ENCODE measurements at places on chromosomes 12 and 14.

GRCh38 chr12:64997858-64998257 is 123.2 kb downstream of the WIF1 start:
- DNase-seq, result no peak

- no peak for DNase-seq
These were observed 1.1 kb downstream of the NCAPD2 start for GRCh38 chr12:6494968-6495367.

GRCh38 chr12:211142-211465 is 2.9 kb downstream of the SLC6A12 start:
- DNase-seq, result no peak

DNA sequence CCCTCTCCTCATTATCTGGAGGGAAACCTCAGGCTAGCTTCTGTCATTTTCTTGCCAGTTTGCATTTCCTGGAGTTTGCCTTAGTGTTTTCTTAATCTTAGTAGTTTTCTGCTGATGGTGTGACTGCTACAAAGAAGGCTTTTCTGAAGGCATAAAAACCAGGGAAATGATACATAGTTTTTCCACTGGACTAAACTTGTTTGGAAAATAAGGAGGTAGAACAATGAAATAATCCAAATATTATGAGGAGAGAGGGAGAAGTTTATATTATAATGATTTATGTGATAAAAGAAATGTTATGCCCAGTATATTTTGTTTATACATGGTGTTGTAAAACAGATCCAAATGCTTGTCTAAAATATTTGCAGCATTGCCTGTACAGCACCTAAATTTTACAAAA is 22.2 kb downstream of the DAAM1 start:
- no peak for DNase-seq

DNA sequence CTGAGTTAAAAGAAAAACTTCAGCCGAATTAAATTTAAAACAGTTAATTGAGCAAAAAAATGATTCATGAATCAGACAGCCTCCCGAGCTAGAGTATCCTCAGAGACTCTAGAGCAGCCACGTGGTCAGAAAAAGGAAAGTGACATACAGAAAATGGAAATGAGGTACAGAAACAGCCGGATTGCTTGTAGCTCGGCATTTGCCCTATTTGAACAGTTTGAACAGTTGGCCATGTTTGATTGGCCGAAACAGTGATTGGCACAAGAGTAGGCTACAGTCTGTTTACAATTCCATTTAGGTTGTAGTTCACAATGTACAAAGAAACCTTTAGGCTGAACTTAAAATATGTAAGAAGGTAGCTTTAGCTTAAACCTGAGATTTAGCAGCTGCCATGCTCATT is 12.9 kb upstream of the OXA1L start:
- DNase-seq, result no peak
